Right ventricle myocardium superior (tissue), 1 donor: ENCODE measurements at places on chromosomes 4 and X. TPM values are rescaled to one million over a fixed set of nuclear protein-coding genes. Genes with fewer than 3 reads are reported as not detected.

Gene SPANXD
- not detected for total RNA-seq

Gene IQSEC2
- 10.5 TPM for total RNA-seq

Gene GABRA4
- total RNA-seq = 5.9 TPM

Gene GYPE
- total RNA-seq = 0.19 TPM

Gene ABCG2
- 0.75 TPM for total RNA-seq
